Renal cortical epithelial cell (primary cell): ENCODE measurements at places on chromosomes 16 and 17.
A peak's percentile ranks its signal among the peaks of the same experiment; 100 is the strongest.

DNA sequence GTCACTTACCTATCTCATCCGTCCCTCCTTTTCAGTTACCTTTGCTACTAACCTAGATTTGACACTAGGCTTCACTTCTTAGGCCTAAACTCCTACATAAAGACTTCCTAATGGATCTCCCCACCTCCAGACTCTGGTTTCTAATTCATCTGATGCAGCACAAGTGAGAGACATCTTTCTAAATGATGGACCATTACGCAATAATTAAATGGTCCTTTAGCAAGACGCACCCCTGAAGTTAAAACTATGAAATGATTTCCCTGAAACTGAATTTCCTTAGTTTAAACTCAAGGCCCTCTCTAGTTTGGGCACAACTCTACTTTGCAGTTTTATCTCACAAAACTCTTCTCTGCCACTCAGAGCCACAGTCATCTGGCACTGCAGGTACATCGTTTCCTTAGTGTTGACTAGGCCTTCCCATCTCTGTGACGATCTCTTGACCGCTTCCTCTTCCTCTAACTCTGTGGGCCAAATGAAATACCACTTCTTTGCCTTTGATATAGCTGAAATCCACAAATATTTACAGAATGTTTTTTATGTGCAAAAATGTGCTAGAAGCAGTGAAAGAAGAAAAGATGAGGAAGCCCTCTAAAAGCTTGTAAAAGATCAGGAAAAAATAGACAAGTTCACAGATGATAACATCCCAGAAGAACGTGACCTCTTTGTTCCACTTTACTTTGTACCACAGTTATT lies 3.3 kb downstream of the SYNRG start:
- DNase-seq, result no peak

GRCh38 chr17:27049104-27049784 lies 244.7 kb upstream of the WSB1 start:
- no peak for DNase-seq

GRCh38 chr16:87895641-87896141 lies 26.4 kb upstream of the SLC7A5 start:
- no peak for DNase-seq

DNA sequence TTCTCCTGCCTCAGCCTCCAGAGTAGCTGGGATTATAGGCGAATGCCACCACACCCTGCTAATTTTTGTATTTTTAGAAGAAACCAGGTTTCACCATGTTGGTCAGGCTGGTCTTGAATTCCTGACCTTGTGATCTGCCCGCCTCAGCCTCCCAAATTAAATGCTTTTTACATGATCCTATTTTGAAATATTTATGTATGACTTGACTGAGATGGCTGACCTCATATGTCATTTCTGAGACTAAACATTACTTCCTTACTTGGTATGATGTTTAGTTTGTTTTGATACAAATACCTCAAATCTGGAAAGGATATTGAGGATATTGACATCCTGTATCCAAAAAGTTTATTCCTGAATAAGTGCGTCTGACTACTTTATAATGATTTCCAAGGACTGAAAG lies 11.9 kb downstream of the CALCOCO2 start:
- no peak for DNase-seq

DNA sequence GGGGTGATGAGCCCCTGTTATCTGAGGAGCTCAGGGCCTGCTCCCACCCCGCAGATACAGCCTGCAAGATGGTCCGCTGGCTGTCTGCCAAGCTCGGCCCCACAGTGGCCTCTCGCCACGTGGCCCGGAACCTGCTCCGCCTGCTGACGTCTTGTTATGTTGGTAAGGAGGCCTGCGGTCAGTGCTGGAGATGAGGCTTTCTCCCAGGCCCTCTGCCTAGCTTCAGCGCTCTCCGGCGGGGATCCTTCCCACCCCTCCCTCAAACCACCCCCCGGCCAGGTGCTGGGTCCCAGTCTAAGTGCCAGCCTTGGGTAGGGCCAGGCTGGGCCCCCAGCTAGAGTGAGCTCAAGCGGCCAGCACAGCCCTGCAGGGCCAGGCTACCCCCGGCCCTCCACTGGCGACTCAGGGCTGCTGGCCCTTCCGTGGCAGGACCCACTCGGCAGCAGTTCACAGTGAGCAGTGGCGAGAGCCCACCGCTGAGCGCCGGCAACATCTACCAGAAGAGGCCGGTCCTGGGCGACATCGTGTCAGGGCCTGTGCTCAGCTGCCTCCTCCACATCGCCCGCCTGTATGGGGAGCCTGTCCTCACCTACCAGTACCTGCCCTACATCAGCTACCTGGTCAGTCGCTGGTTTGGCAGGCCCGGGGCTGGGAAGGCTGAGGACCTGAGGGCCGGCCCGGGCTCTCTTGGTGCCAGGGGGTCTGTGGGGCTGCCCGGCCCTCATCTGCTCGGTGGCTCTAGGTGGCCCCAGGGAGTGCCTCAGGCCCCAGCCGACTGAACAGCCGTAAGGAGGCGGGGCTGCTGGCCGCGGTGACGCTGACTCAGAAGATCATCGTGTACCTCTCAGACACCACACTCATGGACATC lies 6.1 kb downstream of the WDR81 start:
- DNase-seq, result peak; percentile 83

DNA sequence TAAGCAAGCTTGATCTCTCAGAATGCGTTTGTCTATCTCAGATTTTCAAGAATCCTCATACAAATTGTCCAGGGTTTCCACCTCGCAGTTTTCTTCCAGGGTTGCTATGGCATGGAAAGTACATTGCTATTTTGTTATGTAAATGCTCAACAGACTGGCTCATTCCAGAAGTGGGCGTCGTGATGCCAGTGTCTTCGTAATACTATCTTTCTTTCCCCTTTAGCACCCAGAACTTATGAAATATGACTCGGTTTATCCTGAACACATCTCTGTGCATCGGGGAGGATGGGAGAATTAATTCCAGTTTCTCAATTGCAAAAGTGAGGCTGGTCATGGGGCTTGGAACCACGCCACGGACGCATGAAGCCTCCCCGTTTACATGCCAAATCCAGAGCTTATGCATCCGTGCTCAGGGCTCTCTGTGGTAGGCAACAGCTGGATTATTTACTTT lies 405.0 kb downstream of the WWOX start:
- DNase-seq, result no peak

GRCh38 chr17:3922765-3923164 lies 6.5 kb upstream of the P2RX1 start:
- DNase-seq, result no peak

DNA sequence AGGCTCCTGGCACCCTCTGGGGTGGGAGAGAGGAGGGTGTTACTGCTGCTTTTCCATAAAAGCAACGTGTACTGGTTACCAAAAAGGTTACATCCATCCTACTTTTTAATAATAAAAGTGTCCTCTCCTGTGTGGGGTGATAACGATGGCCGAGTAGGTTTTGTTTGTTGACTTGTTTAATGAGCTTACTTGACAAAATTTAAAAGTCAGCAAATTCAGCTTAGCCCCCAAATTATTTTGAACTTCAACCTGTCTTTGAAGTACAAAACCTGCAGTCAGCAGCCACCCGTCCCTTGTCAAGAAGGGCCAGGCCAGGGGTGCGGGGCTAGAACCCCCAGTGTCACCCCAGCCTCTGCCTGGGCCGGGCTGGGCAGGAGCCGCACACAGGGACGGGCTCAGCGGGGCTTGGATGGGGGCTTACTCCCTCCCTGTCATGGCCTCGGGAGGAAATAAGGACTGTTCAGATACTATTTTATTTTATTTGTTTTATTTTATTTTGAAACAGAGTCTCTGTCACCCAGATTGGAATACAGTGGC lies 103.9 kb upstream of the CHMP6 start:
- no peak for DNase-seq

DNA sequence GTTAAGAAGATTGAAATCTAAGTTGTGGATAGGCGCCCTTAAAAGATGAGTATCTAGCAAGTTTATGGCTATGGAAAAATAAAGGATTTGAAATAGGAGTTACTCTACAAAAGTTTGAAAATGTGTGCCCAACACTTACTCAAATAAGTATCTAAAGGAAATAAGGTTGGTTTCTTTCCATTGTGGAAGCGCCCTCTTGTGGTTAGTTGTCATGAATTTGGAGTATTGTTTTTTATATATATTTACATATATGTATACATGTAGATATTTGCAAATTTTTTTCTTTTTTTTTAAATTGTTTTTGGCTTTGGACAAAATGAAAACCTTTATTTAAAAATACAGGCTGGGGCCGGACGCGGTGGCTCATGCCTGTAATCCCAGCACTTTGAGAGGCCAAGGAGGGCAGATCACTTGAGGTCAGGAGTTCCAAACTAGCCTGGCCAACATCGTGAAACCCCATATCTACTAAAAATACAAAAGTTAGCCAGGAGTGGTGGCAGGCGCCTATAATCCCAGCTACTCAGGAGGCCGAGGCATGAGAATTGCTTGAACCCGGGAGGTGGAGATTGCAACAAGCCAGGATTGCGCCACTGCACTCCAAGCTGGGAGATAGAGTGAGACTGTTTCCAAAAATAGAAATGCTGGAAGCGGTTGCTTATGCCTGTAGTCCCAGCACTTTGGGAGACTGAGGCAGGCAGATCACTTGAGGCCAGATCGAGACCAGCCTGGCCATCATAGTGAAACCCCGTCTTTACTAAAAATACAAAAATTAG lies 24.0 kb upstream of the VPS4A start:
- peak; percentile 52 for DNase-seq

DNA sequence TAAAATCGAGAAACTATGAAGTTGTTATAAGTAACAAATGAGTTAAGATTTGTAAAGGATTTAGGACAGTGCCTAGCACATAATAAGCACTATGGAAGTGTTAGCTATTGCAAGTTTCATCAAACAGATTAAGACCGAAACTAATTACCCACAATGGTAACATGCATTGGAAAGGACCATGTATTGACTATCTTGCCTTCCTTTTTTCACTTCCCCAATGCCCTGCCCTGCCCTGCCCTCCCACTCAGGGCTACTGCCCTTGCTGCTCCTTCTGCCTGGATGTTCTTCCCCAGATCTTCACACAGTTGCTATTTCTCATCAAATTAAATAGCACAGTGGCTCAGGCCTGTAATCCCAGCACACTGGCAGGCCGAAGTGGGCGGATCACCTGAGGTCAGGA lies 202.1 kb upstream of the PSMD7 start:
- no peak for DNase-seq

GRCh38 chr16:88437367-88437964 lies 15.6 kb upstream of the ZFPM1 start:
- DNase-seq, result no peak

- DNase-seq, result no peak
Observed at GRCh38 chr16:85967111-85967510, 68.1 kb downstream of the IRF8 start.

GRCh38 chr16:89493776-89494175 lies 3.4 kb upstream of the ANKRD11 start:
- no peak for DNase-seq

DNA sequence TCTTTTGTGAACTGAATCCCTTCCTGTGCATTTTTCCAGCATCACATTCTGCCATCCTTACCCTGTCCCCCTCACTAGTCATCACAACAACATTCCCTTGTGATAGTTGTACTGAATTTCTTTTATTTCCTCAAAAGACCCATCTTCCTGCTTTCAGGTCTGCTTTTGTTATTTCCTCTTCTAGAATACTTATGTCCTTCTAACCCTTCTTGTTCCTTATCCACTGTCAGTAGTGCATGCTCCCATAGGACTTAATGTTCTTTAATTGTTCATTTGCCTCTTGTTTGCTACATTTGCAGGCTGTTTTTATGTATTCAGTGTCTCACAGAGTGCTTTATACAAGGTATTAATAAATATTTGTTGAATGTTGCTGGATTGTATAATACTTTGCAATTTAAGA lies 73.0 kb downstream of the BCAS3 start:
- DNase-seq, result no peak

GRCh38 chr16:51567911-51568310 lies 416.8 kb upstream of the SALL1 start:
- DNase-seq, result no peak

DNA sequence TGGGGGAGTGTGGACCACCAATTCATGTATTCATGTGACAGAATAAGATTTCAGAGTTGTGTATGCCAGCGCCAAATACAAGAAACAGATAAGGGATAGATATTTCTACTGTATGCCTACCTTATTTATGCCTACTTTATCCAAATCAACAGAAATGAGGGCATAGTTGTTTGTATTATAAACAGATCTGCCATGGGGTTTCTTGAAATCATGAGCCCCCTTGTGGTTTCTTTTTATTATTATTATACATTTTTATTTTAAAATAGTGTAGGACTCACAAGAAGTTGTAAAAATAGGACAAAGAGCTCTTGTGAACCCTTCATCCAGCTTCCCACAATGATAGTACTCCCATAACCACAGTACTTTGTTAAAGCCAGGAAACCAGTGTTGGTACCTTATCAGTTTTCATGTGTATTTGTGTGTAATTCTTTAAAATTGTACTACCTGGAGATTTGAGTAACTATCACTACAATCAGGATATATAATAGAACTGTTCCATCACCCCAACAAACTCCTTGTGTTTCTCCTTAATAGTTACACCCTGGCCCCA lies 229.4 kb downstream of the CCDC182 start:
- DNase-seq, result no peak

- DNase-seq, result no peak
Observed at GRCh38 chr17:8438441-8438840, 2.8 kb downstream of the NDEL1 start.

DNA sequence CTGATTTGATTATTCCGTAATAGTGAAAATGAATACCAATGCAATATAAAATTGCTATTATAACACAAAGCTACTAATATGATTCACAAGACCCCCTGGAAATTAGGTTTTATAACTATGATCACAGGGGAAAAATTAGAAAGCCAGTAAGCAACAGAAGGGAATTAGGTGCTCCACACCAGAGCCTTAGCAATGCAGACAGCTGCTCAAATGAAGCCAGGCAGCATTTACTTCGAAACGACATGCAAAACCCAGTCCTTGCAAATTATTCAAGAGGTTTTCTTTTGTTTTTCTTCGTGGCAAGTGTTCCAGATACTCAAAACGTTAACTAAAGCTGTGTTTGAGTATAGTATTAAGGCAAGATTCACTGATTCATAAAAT lies 47.9 kb downstream of the TOX3 start:
- no peak for DNase-seq

DNA sequence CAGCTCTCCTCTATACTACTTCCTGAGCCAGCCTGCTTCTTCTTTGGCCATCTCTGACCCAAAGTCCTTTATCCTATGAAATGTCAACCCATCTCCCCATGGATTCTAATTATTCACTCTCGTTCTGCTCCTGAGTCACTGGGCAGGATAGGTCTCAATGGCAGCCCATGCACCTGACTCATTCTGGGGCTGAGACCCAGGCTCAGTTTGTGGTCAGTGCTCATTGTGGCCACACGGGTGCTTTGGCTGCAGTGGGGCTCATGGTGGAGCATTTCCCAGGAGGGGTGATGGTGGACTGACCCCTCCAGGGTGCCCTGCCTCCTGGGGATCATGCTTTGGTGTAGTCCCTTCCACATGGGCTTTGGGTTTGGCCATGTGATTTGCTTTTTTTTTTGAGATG lies 154.8 kb upstream of the WSCD1 start:
- DNase-seq, result no peak

- no peak for DNase-seq
Observed at GRCh38 chr17:7260651-7261378, 1.5 kb downstream of the CLDN7 start.

GRCh38 chr17:58302919-58303585 lies 22.3 kb upstream of the MPO start:
- no peak for DNase-seq
